ENCODE measurements at places on chromosomes 16 and 17.

- DNase-seq: no peak
Measured at GRCh38 chr17:50439008-50439407, 13.0 kb downstream of the ACSF2 start.

GRCh38 chr17:67800495-67800928, 24.8 kb upstream of the BPTF start:
- peak; percentile 79 for DNase-seq

DNA sequence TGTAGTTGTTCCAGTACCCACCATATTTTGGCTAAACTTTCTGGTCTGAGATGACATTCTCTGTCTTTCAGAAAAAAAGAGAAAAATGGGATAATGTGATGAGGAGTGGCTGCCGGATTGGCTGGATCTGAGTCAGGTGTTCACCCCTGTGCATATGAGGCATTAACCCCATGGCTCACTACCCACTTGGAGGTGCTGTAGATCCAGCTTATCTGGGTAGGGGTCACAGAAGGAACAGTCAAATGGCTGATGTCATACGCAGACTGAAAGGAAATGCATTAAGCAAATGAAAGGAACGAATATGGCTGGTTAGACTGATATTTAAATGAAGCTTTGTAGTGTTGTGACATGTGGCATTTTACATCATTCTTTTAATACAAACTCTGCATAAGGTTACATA, 17.3 kb downstream of the MAP2K6 start:
- DNase-seq: no peak

DNA sequence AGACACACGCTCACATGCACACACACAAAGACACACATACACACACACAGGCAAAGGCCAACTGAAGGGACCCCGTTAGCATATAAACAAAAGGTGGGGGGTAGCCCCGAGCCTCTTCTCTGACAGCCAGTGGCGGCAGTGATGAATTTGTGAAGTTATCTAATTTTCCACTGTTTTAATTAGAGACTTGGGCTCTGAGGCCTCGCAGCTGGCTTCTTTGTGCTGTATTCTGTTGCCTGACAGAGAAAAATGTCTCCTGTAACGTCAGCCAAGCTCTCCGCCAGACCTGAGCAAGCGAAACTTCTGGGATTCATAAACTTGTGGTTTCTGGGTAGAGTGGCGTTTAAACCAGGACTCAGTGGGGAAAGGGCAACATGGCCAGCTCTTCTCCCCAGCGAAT, 113.9 kb upstream of the FOXF1 start:
- no peak for DNase-seq

DNA sequence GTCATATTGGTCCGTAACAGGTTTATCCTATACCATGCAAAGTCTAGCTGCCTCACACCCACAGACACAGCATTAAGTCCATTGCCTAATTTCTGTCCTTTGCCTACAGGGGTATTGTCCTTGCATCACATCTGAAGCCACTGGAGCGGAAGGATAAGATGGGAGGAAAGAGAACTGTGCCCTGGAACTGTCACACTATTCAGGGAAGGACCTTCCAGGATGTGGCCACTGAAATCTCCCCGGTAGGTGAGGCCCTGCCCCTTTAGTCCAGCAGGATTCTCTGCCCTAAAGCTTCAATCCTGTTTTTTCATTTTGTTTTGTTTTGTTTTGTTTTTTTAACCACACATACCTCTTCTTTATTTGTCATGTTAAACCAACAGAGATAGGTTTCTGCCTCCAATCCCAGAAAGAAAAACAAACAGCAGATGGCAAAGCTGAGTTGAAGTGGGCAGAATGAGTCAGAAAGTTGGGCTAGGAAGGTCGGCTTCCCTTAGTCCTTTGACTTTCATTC, 2.2 kb upstream of the EFTUD2 start:
- DNase-seq: no peak

DNA sequence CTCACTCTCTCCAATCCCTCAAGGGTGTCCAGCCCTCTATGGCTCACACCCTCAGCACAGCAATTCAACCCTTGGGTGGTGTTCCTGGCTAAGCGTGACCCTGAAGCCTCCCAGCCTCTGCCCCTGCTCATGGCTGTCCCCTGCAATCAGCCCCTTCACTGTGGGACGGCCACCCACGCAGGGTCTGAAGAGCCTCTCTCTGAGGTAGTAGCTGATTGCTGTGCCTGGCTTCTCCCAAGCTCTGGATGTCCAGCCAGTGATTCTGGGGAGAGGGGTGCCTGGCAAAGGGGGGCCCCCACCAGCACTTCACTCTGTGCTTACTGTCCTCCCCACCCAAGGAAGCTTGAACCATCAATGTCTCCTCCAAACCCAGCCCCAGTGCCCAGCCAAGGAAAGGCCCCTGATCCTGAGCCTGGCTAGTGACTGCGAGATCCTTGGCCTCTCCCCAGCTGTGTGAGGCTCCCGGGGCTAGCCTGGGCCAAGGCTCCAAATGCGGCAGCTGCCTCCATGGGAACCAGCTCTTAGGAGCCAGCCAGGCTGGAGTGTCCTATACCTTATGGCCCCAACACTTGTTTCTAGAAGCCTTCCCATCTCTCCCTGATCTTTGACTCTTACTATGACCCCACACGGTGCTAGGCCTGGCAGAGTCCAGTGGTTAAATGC, 9.9 kb downstream of the MTSS2 start:
- no peak for DNase-seq

- no peak for DNase-seq
Measured at GRCh38 chr16:11819798-11820197, 22.7 kb upstream of the ZC3H7A start.

DNA sequence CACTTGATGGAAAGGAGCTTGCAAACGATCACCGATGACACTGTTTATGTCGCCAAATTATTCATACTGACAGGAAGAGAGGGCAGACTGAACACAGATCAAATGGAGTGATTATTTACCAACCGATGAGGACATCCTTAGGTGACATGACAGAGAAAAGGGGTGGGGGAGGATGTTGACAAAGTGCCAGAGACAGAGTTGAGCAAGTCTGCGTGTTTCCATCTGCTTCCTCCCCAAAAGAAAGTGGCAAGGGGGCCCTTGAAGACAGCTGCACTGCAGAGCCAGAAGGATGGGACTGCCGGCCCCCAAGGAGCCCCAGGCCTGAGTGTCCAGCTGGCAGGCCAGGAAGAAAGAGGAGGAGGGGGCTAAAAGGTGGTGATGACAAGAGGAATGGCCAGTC, 191.0 kb upstream of the RPL38 start:
- DNase-seq: no peak

DNA sequence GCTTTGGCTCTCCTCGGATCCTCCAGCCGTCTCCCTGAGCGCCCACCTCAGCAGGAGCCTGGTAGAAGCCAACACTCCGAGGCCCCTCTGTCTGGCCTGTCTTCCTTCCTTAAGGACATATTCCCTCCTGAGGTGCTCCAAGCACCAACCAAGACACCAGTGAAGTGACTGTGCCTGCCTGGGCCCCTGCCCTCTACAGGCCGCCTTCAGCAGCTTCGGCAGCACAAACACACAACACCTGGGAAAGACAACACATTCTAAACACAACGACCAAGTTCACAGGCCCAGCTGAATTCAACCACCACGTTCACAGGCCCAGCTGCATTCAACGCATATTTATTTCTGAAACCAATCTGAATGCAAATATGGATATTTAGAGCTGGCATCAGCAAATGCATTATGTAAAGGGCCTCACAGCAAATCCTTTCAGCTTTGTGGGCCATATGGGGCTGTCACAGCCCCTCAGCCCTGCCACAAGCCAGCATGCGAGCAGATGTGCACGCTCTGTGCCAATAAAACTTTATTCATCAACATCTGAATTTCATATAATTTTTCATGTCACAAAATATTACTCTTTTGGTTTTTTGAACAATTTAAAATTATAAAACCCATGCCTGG, 12.2 kb downstream of the GALNS start:
- DNase-seq: peak; percentile 31

GRCh38 chr16:76650582-76650981, 373.4 kb downstream of the CNTNAP4 start:
- no peak for DNase-seq
